ENCODE measurements at places on chromosomes 3 and 15.

DNA sequence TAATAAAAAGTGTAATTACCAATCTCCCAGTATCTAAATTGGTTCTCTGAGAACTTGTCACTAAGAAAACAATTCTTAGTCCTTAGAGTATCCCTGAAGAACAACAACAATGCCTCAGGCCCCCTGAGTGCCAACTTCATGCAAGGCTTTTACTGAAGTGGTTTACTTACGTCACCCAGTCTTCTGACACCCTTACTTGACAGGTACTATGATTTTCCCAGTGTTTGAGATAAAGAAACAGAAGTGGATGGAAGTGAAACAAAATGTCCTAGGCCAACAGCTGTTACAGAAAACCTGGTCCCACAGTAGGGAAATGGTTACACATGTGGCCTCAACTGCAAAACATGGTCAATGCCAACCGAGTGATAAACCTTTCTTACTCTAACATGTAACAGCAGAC is 331.1 kb downstream of the FOXP1 start:
- no peak for DNase-seq

DNA sequence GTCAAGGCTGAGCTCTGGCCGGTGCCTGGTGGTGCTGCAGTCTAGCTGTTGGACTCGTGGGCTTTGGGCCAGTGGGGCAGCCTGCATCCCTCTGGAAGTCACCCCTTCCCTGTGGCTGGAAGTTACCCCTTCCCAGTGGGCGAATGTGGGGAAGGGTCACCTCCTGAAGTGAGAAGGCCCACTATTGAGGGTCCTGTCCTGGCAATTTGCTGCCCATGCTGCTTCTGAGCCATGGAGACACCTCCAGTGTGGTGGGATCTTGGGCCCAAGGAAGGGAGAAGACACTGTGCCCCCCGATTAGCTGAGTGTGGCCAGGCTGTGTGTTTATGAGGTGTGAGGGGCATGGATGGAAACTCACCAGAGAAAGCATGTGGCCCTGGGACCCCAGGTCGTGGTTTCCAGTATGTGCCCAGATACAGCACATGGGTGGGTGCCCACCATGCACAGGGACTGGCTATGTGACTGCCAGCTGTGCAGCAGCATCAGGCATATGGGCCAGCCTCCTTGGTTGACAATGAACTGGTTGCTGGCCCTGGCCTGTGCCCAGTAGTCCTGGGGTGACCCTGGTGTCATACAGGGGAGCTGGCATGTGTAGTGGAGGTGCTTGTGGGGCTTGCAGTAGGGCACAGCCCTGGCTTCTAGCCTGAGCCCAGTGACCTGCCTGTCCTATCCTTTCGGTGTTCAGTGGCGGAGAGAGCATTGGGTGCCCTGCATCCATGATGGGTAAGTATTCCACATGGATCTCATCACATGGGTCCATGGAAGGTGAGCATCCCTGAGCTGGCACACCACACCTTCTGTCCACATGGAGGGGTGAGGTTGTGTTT is 221.2 kb downstream of the SNRPN start:
- DNase-seq, result peak; percentile 53

DNA sequence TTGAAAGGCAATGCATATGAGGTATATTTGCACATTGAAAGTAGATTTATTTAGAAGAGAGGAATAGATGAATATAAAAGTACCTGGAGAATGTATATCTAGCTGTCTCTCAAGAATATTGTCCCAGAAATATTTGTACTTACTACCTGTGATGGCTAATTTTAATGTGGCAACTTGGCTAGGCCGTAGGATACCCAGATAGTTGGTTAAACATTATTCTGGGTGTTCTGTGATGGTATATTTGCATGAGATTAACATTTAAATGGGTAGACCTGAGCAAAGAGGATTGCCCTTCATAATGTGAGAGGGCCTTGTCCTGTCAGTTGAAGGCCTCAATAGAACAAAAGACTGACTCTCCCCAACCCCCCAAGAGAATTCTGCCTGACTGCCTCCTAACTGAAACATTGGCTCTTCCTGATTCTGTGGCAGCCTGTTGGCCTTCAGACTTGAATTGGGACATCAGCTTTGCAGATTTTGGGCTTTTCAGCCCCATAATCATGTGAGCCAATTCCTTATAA is 69.4 kb upstream of the FILIP1L start:
- no peak for DNase-seq

- no peak for DNase-seq
Observed at GRCh38 chr3:134067531-134068161, 37.9 kb upstream of the SLCO2A1 start.

- DNase-seq, result no peak
Observed at GRCh38 chr3:120457827-120458226, 7.0 kb upstream of the FSTL1 start.

DNA sequence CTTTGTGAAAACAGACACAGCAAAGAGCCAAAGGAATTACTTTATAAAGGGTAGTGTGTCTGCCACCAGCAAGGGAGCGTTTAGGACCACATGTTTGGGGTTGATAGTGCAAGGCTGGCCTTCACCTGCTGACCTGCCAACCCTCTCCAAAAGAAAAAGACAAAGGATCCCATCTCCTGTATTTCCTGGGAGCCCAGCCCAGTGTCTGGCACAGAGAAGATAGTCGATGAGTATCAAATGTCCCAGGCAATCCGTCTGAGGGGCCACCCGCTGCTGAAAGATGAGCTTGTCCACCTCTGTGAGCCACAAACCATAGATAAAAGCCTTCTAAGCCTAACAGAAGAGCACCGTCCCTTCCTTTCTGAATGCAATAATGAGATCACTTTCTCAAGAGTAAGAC is 154.8 kb upstream of the CTNNB1 start:
- DNase-seq, result no peak

- no peak for DNase-seq
Observed at GRCh38 chr3:138782755-138783154, 52.0 kb downstream of the PIK3CB start.

DNA sequence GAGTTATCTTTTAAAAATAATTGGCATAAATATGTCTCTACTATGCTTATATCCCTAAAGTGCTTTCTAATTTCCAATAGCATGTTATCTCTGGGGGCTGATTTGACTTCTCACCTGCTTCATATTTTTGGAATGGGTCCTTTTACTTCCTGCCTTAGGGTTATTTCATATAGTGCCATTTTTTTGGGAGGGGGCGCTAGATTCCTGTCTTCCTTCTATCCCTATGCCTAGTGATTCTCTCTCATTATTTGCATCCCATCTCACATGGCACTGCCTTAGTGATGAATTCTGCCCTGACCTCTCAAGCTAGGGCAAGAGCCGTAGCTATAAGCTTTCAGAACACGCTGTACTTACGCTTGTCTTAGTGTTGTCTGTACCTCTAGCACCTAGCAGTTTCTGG is 150.3 kb upstream of the SLITRK3 start:
- no peak for DNase-seq

- no peak for DNase-seq
Observed at GRCh38 chr3:31253782-31254181, 278.9 kb upstream of the STT3B start.

DNA sequence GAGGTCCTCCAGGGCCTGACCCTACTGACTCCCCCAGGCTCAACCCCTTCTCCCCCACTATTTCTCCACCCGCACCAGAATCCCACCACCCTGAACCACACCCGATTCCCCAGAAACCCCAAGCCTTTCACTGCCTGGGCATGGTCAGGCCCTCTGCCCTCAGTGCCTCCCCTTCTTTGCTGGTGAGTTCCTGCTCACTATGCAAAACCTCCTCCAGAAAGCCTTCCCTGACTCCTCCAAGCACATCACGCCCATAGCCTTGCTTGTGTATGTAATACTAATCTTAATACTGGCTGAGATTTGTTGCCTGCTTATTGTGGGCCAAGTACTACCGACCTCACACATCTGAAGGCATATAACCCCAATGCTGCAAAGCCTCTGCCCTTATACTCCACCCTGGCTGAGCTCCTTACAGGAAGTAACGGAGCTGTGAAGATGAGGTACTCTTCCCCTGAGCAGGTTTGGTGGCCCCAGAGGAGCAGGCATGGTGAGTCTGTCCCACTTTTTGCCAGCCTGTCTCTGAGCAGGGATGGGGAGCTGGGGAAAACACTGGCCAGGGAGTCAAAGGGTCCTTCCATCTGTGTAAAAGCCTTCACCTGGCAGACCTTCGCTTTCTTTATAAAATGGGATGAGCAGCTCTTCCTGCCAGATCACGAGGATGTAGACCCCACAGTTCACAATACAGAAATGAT is 9.5 kb downstream of the RAB6B start:
- DNase-seq, result no peak

- no peak for DNase-seq
Observed at GRCh38 chr3:47337656-47338055, 43.2 kb upstream of the PTPN23 start.

GRCh38 chr3:40901796-40902195 is 297.5 kb upstream of the CTNNB1 start:
- DNase-seq, result no peak

- DNase-seq, result no peak
Observed at GRCh38 chr15:60764408-60764963, 285.5 kb upstream of the ICE2 start.

GRCh38 chr3:192068464-192069254 is 607.7 kb downstream of the PYDC2 start:
- no peak for DNase-seq

DNA sequence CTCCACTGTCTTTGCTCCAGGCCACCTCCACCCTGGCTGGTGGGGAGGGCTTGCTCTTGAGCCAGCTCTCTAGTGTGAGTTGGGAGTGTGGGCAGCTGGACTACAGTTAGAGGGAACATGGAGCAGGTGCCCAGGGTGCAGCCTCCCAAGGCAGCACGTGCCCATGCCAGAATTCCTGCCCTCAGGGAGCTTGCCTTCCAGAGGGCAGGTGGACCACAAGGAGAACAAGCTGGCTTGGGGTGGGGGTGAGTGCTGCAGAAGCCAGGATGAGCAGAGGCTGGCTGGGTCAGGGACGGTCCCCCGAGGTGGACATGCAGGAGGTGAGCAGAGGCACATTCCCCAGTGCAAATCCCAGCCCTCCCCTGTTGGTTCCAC is 89.5 kb downstream of the VGLL4 start:
- no peak for DNase-seq

GRCh38 chr15:71118345-71118744 is 3.1 kb downstream of the THSD4 start:
- DNase-seq, result no peak

- DNase-seq, result no peak
Observed at GRCh38 chr15:50228866-50229265, 36.7 kb downstream of the HDC start.

DNA sequence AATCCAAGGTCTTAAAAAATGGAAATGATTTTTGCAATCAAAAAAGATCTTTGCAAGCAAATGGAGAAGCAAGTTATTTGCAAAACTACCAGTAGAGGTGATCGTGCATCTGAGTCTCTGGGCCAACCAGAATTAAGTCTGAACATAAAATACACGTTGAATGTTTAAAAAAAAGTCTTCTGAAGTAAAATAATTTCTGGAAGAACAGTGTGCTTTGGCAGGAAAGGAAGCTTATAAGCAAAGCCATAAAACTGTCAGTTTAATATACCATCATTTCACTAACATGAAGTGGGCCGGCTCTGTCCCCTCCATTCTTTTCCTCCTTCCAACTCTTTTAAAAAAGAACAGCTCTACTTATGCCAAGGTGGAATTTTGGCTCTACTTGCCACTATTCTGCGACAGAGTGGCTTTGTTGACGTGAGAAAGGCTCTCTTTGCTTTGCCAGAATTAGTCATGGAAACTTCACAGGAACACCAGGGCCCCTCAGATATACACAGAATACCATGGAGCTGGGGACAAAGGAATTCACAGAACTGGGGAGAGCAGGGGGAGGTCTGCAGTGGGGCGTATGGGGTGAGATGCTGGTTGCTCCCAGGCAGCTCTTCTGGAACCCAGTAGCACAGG is 29.8 kb downstream of the FSTL1 start:
- no peak for DNase-seq

DNA sequence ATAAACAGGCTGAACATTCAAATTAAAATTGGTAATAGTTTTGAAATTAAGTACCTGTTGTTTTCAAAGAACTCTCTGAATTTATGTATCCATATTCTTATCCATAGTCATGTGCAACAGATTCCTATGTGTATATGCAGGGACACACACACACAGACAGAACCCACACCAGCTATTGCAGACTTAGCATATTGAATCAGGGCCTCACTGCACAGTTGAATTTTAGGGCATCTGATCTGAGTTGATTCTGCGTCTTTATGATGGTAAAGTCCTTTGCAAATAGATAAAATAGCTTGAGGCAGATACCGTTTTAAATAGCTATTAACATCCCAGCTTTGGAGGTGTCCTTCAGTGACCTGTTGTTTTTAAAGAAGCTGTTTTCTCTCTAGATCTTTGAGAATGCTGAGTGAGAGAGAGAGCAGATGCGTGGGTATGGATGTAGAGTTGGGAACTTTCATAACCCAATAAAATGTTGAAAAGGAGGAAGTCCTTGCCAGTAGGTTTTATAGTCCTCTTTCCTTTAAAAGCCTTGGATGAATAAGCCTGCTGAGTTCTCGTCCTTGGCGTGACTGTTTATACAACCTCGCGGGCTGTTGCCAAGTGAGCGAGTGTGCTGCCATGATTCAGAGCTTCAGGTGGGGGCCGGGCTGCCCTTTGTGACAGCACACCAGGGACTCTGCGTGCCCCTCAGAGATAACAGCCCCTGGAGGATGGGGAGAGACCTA is 18.3 kb downstream of the MYZAP start:
- no peak for DNase-seq

DNA sequence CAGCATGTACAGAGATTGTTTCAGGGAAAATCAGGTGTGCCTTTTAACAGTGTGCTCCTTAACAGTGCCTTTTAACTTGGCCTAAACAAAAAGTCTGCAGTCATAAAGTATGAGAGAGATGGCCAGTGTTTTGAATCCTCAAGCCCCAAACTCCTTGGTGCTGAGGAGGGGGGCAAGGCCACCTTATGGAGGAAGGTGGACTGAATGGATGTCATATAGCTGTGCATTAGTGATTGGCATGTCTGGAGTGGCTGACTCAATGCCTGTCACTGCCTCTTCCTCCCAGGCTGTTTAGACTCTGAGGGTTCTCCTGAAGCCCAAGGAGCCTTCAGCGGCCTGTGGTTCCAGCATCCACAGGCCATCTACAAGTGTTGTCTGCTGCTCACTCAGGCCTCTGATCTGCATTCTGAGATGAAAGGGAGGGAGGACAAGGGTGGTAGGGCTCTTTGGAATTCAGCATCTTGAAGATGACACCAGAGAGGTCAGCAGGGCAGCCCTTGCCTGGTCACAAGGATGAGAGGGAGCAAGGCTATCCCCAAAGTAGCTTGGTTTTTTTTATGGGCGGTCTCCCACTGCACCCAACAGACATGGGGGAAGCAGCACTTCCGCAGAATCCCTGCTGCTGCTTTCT is 1.5 kb downstream of the FOXL2NB start:
- no peak for DNase-seq

- no peak for DNase-seq
Observed at GRCh38 chr3:36482256-36482655, 102.0 kb downstream of the STAC start.

GRCh38 chr3:132352556-132353143 is 35.4 kb downstream of the ACP3 start:
- peak; percentile 83 for DNase-seq
